ENCODE measurements at places on chromosomes 5 and 9.

DNA sequence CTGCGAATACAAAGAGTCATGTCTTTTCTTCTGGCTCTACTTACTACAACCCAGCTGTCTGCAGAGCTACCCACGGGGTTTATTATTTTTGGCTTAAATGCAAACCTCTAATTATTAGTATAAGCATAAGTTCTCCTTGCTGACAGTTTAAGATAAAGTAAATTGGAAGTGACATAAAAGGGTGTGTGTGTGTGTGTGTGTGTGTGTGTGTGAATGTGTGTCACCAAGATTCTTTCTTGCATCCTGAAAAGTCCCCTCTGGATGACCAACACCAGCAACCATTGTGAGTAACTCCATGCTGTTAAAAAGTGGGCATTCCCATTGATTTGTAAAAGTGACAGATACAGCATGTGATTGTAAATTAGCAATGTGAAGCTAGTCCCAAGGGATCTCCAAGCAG lies 803.8 kb upstream of the ZNF608 start:
- no peak for DNase-seq

GRCh38 chr5:34682926-34683623 lies 26.9 kb downstream of the RAI14 start:
- no peak for DNase-seq

- DNase-seq, result no peak
These were observed 15.9 kb upstream of the FGF1 start for GRCh38 chr5:142701673-142702311.

- no peak for DNase-seq
These were observed 113.8 kb upstream of the SPRY4 start for GRCh38 chr5:142438573-142438972.

DNA sequence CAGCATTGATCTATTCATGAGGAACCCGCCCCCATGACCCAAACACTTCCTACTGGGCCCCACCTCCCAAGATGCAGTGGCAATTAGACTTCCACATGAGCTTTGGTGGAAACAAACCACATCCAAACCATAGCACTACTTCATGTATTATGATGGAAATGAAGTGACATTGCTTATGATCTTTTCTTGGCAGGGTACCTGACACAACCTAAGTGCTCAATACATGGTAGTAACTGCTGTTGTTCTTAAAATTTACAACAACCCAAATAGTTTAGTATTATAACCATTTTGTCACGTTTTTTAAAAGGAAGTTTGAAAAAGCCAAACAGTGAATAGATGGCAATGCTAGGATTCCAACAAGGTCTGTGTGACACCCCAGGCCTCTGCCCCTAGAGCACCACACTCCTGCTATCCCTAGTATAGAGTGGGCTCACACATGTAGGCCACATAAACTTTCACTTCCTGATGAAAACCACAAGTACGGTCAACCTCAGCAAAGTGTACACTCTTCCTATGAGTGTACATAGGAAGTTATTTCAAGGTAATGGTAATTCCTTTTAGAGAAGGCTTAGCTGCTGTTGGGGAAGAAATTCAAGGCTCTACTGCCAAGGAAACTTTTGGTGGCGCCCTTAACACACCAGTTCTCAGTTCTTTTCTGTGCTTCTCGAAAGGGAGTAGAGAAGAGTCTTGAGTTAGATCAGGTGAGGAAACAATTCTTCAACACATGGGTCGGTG lies 97.6 kb downstream of the ARSB start:
- DNase-seq, result no peak

- DNase-seq, result no peak
These were observed 30.9 kb upstream of the CDK20 start for GRCh38 chr9:88005240-88005639.

DNA sequence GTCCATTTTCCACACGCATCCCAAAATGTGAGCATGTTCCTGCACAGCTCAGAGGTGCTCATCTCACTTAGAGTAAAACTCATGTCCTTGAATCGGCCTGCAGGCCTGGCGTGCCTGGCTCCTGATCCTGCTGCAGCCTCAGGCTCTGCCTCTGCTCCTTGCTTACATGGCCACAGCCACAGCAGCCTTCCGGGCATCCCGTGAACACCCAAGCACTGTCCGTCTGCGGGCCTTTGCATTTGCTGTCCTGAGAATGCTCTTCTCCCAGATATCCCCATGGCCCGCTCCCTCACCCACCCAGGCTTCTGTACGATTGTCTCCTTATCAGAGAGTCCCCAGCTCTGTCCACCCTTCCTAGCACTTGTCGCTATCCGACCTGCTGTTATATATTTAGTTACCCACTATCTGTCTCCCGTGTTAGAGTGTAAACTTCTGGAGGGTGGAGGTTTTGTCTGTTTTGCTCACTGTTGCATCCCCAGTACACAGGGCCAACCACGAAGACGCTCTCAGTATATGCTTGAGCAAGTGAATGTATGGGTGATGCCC lies 21.9 kb downstream of the FGF18 start:
- DNase-seq, result no peak

DNA sequence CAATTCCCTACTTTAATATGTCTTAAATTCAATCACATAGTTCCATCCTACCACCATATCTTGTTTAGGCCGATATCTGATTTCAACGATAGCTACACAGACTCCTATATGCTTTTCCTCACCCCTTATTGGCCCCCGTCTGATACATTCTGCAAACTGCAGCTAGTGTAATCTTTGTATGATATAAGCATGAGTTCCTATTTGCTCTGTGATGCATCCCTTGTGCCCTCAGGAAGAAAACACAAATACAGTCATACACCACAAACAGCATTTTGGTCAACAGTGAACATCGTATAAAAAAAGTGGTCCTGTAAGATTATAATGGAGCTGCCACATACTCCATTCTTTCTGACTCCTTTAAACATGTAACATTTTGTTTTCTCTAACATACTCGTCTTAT lies 837.8 kb upstream of the CDH6 start:
- DNase-seq, result no peak

DNA sequence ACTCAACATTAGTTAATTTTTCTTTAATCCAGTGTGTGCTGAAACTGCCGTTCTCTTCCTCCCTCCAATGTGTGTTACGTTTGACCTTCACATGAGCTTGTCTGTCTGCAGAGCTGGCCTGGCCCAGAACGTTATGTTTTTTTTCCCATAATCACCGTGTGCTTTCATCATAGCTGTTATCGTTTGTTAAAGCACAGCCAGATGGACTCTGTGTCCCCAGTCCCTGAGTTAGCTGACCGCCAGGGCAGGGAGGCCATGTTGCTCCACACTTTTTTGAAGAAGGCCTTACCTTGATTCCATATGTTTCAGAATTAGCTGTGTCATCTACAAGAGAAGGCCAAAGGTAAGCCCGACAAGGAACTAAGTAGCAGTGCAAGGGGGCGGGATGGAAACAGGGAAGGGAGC lies 55.7 kb downstream of the HSD17B3 start:
- no peak for DNase-seq

DNA sequence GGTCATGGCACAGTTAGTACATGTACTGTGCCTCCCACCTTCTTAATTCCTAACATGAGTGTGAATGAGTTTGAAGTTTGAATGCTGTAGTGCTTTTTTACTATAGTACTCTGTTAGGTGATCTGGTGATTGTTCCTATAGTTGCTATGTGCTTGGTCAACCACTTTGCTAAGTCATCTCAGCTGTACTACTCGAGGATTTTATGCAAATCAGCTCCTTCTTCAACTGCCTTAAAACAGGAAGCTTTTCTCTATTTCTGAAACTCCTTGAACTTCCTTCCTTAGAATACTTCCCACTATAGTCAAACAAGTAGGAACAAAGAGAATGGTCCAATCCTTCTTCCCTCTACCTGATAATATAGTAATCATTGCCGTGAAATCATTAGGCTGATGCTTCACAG lies 219.6 kb downstream of the CTNND2 start:
- no peak for DNase-seq
